ENCODE measurements at places on chromosomes 1 and 21.

- DNase-seq = no peak
Observed at GRCh38 chr1:12677565-12677964, 33.7 kb downstream of the AADACL4 start.

DNA sequence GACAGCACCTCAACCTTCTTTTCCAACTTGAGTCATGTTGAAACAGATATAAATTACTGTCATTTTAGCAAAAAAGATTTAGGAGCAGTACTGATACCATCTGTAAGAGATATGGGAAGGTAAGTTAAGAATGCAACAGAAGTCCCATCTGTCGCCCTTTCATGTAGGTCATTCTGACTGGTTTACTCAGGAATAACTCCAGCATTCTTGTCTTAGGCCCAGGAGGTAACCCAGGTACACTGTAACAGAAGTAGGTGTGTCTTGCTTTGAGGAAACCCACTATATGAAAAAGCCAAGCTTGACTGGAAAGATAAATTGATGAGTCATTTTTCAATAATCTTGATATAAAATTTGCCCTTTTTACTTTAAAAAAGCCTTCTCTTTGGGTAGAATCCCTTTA, 35.4 kb downstream of the PGM1 start:
- no peak for DNase-seq

DNA sequence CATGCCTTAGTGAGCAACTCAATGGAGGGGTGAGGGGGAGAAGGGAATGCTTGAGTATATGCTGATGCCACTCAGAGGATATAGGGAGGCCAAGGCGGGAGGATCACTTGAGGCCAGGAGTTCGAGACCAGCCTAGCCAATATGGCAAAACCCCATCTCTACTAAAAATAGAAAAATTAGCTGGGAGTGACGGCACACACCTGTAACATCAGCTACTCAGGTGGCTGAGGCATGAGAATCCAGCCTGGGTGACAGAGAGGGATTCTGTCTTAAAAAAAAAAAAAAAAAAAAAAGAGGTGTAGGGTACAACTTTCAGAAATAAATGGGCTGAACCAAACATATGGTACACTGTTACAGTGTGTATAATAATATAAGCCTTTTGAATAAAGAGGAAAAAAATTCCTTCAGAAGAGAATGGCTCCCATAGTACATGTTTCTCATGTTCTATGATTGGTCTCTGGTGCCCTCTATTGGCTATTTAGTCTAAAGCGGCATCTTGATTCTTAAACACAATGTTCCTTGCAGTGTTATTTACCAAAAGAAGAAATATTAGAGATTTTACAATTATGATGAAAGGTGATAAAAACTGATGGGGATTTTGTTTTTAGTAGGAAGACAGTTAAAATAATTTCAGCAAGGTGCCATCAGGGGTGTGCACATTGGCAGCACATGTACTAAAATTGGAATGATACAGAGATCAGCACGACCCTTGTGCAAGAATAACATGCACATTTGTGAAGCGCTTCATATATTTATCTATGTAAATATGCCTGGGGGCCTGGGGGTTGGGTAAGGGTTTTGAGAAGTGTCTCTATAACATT, 109.8 kb downstream of the PATJ start:
- peak; percentile 79 for DNase-seq

DNA sequence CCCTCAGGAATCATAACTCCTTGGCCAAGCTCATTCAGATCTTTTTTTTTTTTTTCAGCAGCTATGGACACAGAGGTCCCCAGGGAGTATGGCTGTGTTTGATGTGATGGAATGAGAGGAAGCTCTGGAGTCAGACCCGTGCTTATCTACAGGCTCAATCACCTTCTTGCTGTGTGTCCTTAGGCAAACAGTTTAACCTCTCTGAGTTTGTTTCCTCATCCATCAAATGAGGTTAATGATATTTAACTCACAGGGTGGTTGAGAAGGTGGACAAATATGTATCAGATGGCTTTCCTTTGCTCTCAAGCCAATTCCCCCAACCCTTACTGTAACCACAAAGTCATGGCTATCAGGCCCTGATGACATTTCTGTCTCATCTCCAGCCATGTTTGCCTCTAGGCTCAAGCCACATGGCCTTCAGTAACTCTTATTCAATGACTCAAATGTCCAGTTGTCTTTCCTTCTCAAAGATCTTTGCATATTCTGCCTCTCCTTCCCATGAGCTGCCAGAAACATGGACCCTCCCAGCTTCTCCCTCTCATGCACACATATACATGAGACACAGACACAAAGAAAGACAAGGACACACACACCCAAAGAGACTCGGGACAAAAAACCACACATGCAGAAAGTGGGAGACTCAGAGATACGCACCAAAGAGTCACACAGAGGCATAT, 303.5 kb upstream of the KAZN start:
- no peak for DNase-seq

DNA sequence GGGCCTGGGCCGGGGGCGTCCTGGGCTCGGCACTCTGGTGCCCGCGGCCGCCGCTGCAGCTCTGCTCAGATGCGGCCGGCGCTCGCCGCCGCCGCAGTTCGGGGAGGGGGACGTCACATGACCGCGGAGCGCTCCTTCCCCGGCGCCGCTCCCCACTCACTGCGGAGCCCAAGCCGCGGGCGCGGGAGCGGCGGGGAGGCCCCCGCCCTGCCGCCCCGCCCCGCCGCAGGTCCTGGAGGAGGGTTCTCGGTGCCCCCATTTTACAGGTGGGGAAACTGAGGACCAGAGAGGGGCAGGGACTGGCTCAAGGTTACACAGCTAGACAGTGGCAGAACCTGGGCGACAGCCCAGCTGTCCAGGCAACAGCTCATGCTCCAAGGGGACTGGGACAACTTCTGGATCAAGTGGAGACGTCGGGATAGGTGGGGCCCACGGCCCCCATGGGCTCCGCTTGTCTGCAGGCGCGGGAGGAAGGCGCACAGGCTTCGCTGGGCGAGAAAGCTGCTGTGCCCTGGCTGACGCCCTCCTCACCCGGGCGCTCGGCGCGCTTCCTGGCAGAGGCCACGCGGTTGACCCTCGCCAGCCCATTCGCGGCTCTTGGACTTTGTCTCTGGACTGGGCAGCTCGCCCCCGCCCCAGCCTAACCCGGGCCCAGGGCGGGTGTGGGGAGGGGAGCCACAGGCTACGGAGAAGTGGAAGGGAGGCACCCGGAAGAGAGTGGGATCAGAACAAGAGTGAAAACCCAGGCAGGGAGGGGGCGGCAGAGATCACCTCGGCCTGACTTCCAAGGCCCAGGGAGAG, at the start of gene RAP1GAP:
Gene RAP1GAP, minus strand, starts transcription at position 100 of the 801 bp plus-strand sequence. CDS start 49,325 bp downstream, outside the sequence.
- DNase-seq = no peak

DNA sequence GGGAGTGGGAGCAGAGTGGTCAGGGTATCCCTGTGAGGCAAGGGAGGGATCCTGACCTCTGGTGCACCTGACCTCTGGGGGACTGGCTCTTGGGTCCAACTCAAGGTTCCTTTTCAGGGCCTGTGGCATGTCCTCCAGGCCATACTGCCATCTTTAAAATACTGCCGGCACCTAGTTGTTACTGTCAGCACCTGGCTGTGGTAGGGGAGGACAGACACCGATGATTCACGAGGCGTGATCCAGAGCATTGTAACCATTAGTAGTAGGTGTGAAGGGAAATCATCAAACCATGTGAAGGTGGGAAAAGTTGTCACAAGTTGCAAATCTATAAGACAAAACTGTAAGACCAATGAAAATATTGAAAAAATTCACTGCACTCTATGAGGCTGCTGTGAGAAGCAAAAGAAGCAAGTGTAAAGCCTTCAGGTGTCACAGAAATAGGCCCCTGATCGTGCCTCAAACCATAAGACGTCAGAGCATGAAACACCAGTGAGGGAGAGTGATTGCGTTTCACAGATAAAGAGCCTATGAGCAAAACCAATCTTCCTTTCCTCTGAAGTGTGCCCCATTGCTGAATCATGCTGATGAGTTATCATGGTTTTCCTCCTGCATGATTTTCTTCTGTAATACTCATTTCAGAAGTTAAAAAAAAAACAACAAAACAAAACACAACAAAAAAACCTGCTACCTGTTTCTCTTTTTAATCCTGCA, 55.3 kb downstream of the CDC7 start:
- peak; percentile 53 for DNase-seq

- DNase-seq = no peak
Observed at GRCh38 chr1:201590474-201590873, 51.5 kb downstream of the NAV1 start.

DNA sequence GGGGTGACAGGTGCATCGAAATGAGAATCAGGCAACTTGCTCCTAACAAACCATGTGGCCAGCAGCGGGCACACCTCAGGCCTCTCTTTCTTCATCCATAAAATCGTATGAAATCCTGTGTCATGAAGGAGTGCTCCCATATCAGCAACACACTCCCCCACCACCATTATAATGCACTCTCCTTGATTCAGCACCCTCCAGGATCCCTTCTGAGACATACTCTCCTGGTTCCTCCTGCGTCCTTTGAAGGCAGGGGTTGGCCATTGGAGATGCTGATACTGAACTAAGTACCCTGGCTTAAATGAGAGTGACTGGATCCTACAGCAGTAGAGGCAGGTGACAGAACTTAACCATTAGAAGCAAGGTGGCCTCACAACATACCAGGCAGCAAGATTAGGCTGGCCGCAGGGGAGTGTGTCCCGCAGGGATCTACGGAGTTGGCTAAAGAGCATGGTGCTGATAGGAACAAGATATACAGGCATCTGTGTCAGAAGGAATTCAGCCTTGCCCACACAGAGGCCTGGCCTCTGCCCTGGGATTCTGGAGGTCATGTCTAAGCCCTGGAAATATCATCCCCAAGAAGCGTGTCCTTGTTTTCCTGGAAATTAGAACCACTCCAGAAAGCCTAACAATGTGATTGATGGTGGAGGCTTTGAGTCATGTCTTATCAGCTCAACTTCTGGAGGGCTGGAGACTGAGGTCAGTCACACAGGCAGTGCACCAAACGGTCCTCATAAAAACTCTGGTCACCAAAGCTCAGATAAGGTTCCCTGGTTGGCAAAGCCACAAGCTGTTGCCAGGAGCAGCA, 16.8 kb downstream of the S100A7A start:
- no peak for DNase-seq

DNA sequence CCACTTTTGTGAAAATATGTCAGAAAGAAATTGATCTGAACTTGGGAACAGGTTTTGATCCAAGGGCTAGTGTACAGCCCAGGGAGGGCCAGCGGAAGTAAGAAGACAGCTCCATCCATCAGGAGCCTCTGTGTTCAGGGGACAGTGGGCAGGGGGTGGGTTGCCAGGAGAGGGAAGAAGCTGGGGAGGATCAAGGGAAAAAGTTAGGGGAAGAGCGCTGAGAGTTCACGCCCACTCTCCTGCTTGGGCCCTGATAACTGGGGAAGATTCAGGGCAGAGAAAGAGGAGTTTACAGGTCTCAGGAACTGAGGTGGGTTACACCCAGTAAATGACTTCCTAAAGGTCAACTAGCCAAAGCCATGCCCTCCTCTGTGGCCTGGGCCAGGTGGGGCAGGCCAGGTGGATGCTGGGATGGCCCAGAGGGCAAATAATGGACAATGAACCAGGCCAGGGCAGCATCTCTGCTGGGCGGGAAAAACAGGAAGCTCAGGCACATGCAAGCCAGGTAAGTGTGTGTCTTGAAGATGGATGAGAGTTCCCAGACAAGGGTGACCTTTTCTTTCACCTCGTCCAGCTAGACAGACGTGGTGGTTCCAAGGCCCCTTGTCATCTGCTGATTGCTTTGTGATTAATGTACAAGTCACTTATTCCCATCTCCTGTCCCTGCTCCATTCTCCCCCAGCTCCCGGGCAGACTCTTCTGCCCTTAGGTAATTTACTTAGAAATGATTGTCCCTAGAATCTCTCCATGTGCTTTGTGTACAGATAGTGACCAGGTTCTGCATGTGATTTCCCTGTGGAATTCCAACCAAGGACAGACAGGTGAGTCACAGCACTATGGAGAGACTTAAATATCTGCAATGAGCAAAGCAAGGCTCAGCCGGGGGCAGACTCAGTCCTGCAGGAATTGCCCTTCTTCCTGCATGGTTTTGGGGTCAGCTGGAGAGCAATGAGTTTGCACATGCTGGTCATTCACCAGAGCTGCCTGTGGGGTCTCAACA, 57.0 kb downstream of the MDM4 start:
- DNase-seq = no peak
